NCI-H1436 (cell line): ENCODE measurements at places on chromosomes 5 and 9.

DNA sequence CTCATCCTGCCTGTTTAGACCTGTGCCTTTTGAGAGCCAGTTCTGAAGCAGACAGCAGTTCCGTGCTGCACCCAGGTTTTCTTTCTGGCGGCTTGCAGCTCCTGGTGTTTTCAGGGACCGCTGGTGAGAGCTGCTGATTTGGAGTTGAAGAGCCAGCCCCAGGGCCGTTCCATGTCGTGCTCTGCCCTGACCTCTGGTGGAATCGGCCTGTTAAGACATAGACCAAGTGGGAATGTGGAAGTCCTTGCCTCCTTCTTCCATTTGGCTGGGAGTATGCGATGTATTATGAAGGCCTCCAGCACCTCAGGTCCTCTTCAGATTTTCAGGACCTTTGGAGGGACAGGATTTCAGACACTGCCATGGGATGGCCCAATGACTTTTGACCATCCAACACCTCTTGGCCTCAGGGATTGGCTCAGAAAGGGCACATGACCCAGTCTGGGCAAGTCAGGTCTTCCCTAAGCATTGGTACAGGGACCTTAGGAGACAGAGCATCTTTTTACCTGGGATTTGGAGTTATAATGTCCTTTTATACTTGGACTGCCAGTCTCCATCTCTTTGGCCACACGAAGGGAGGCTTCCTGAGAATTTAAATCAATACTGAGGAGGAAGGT lies 136.1 kb upstream of the CLINT1 start:
- peak; percentile 64 for DNase-seq

DNA sequence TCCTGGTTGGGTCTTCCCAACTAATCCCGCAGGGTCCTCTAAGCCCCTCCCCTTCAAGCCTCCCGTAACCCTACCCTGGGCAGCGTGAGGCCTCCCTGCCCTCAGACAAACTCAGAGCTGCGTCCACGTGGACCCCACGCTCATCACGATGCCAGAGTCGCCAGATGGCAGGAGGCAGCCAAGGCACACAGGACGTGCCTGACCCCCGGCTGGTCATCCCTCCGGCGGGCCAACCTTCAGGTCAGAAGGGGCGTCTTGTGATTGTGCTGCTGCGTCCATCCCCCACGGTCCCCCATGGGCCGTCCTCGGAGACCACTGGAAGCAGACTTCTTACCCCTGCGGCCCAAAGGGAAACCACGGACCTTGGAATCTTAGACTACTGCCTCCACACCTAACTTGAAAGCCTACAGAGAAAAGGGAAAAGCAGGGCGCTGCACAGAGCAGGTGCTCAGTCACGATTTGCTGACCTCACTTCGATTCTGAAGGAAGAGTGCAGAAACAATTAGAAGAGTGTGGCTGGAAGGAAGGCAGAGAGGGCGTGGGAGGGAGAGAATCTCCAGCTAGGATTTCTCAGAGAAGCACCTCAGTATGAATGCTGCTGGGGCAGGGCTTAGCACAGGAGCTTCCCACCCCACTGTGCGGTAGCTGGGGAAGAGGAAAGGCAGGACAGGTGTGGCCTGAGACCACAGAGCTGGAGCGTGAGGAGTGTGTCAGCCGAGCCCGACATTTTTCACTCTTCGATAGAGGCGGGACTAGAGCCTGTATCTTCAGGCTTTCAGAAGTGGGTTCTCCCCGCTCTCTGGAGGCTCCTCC lies 174.8 kb downstream of the ERCC6L2 start:
- DNase-seq, result no peak

GRCh38 chr9:121107029-121107428 lies 32.3 kb downstream of the CNTRL start:
- no peak for DNase-seq

GRCh38 chr5:77590347-77590746 lies 48.2 kb downstream of the OTP start:
- DNase-seq, result no peak

GRCh38 chr5:151448038-151448985 lies 909 bp downstream of the SLC36A1 start:
- DNase-seq, result no peak

DNA sequence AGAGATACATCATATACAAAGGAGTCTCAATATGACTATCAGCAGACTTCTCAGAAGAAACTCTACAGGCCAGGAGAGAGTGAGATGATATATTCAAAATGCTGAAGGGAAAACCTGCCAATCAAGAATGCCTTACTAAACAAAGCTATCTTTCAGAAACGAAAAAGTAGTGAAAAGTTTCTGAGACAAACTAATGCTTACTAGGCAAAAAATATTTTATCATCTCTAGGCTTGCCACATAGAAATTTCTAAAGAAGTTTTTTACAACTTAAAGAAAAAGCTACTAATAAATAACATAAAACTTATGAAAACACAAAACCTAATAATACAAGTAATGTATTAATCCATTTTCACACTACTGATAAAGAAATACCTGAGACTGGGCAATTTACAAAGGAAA lies 59.9 kb upstream of the SPEF2 start:
- DNase-seq, result no peak

- no peak for DNase-seq
Observed at GRCh38 chr9:27468000-27468399, 56.1 kb upstream of the IFNK start.

GRCh38 chr5:154516475-154516874 lies 38.4 kb upstream of the HAND1 start:
- DNase-seq, result no peak

- no peak for DNase-seq
Observed at GRCh38 chr5:142034994-142035393, 22.2 kb upstream of the GNPDA1 start.

- DNase-seq, result no peak
Observed at GRCh38 chr9:86794391-86795046, 152.8 kb downstream of the GAS1 start.

GRCh38 chr9:94085062-94085639 lies 887 bp downstream of the PTPDC1 start:
- no peak for DNase-seq

GRCh38 chr5:15585128-15585527 lies 85.1 kb downstream of the FBXL7 start:
- no peak for DNase-seq

DNA sequence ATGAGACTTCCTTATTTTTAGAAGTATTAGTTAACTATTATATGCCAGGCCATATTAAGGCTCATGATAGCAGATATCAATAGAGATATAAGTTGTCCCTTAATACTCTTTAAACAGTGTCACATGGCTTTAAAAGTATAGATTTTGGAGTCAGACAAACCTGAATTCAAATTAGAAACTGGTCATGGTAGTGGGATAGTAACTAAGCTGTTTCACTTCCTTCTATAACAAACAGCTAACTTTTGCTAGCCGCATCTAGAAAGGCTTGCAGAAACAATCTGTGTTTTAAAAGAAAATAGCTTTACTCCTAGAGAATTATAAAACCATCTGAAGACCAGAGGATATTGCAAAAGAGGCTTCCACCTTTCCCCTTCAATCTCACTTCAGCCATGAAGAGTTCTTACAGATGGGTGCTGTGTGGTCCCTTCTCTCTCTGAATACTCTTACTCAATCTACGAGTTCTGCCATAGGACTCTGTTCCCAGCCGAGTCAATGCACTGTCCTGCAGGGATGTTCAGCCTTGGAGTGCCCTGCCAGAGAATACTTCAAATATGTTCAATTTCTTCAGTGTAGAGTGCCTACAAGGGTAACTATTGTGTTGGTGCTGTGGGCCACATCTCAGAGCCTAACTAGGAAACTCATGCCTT lies 810.2 kb downstream of the EFNA5 start:
- DNase-seq, result no peak

DNA sequence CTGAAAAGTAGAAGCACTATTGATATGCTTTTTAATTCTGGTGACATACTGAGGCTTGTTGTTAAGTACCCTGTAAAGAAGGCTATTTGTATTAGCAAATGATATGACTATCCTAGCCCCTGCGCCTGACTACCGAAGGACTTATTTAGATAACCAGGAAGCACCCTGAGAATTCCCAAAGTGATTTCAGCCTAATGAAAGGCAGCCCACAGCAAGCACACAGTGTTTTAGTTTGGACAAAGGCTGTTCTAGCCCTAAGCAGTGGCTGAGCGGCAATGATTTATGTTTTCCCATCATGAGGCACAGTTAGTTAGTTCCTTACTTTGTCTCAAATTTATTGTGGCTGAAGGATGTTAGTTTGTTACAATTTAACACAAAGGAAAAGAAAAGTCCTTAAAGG lies 235.3 kb downstream of the KCTD16 start:
- no peak for DNase-seq

- DNase-seq, result peak; percentile 87
Observed at GRCh38 chr9:109012876-109013678, at the start of gene CTNNAL1. CTNNAL1 (minus strand) TSS chr9:109013499; CDS start chr9:109013442, 57 bp downstream.

- DNase-seq, result no peak
Observed at GRCh38 chr9:125754096-125754495, 6.9 kb downstream of the PBX3 start.

GRCh38 chr5:982377-983237 lies 26.0 kb upstream of the NKD2 start:
- no peak for DNase-seq

DNA sequence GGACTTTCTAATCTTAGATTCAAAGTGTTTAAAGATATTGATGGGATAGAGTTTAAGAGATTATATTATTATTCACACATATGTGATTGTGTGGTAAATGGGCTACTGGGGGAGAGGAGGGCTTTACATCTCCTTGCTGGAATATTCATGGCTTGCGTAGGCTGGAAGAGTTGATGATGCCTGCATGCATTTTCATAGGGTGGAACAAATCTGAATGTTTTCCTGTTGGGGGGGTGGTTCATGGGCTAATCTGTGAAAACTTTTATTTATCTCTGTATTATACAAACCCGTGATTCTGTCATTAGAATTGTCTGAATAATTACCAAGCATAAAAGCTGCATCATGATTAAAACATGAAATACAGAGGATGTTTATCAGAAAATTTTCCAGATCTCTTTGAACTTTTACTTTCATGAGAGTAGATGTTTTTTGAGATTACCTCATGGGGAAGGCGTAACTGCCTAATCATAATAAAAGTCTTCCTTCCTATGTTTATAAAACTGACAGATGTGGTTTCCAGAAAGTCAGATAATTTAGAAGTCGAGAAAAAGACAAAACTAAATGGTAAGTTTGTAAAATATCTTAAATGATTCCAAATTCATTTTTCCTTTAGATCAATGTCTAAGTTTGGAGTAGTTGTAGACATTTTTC lies 1185.4 kb upstream of the SEMA6A start:
- DNase-seq, result no peak

DNA sequence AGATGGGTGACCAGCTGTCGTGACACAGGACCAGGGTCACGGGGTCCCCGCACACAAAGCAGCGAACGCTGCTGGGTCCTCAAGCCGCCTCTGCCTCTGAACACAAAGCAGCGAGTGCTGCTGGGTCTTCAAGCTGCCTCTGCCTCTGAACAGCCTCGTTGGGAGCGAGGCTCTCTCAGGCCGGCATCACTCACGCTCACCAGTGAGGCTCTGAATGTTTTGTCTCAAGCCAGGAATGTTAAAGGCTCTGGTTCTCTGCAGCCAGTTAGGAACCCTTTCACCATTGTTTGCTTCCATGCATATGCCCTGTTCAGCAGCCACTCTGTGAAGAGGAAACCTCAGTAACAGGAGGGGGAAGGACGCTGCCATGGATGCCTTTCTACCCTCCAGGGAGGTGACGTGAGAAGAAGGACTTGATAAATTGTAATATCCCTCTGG lies 82.7 kb upstream of the TAF11L2 start:
- no peak for DNase-seq

DNA sequence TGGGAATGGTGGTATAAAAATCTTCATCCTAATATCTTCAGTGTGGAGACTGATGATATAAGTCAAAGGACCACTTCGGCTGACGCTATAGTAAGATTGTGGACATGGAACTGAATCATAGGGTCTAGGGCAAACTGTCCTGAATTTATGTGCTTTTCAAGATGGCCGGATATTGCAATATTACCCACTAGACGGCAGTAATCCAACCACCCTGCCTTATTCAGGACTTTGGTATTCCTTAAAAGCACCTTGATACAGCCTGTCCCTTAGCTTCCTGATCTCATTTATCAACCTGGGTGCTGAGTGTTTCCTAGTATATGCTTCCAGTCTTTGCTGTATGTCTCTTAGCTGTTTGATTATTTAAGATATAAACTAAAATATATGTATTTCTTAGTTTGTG lies 71.2 kb upstream of the COX7C start:
- no peak for DNase-seq

GRCh38 chr5:129069292-129069691 lies 25.3 kb upstream of the ISOC1 start:
- no peak for DNase-seq

- DNase-seq, result no peak
Observed at GRCh38 chr5:122434205-122434970, 122.4 kb downstream of the SNCAIP start.

- no peak for DNase-seq
Observed at GRCh38 chr9:35028341-35028740, 38.8 kb downstream of the DNAJB5 start.
